Stimulated activated CD4-positive, alpha-beta T cell treated with anti-CD3 and anti-CD28 coated beads, Interleukin-12 subunit alpha, Interleukin-12 subunit beta, amount 100 ng/mL, for 24 hours (primary cell): ENCODE measurements at places on chromosomes 7 and 10.

DNA sequence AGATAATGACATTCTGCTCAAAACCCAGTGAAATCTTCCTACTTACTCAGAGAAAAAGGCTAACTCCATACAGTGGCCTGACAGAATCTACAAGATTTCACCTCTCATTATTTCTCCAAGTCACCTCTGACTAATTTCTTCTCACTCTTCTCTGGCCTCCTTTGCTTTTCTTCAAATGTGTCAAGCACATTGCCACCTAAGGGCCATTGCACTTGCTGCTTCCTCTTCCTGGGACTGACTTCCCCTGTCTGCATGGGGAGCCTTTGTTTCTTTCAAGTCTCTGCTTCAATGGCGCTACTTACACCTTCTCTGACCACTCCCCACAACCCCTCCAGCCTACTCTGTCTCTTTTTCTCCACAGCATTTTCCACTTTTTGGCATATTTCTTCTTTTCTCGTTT lies 36.0 kb downstream of the PRTFDC1 start:
- no peak for DNase-seq

DNA sequence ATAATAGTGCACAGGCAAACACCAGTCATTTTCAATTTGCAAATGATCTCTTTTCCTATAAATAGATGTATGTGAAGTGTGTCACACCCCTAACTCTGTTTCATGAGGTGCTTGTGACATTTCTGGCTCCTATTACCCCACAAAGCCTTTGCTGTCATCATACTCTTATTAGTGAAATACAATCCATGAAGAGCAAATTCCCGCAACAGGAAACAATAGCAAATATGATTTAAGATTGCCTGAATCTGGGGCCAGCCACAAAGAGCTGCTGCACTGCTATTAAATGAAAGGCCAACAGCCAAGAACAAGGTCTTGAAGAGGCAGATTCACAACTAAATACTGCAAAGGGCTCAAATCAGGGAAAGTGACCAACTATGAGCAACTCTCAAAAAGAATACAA lies 96.3 kb upstream of the CAV2 start:
- DNase-seq, result no peak

DNA sequence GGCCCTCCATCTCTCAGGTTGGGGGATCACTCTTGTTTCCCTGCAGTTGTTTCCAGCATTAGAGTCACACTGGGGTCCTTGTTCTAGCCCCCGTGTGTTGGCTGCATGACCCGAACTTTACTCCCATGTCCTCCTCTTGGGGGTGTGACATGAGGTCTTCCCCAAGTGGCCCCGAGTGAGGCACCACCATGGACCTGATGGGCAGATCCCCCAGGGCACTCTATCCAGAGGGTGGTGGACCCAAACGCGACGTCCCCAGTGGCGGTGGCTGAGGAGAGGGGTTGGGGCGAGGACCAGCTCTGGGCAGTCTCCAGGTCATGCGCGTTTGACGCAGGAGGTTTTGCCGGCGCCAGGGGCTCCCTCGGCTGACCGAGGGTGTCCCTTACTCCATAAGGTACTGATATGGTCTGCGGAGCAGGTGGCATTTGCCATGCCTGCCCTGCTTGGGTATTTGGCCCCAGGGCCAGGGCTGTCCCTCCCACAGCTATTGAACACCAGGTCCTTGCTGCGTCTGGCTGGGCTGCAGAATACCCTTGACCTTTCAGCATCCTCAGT lies 131.9 kb downstream of the LHPP start:
- DNase-seq, result no peak

- no peak for DNase-seq
Observed at GRCh38 chr10:13960603-13961002, 370.1 kb downstream of the FRMD4A start.

DNA sequence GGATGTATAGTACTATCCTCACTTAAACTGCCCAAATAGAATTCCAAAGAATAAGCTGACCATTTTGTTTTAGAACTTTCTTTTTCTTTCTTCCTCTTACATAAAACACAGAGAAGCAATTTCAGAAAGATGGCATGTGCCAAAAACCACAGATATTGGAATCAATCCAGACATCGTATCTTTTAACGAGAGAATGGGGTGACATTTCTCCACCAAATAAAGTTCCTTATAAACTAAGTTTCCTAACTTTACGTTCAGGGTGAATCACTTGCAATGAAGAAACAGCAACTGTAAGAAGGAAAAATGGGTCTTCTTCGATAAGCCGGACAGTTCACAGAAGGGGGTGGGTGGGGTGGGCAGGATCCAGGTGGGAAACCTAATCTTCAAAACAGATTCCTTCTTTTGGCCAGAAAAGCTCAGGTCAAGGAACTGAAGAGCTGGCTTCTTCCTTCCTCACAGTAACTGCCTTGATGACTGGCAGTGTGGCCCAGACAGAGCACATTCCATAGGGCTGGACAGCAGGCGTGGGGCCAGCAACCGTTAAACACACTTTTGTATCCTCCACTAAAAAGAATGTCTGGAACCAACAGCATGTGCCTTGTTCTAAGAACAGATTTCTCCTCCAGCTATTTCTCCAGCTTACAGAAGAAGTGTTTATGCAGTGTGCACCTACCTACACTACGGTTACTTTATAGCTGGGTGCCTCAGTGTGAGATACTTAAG lies 31.5 kb downstream of the CREB3L2 start:
- no peak for DNase-seq

DNA sequence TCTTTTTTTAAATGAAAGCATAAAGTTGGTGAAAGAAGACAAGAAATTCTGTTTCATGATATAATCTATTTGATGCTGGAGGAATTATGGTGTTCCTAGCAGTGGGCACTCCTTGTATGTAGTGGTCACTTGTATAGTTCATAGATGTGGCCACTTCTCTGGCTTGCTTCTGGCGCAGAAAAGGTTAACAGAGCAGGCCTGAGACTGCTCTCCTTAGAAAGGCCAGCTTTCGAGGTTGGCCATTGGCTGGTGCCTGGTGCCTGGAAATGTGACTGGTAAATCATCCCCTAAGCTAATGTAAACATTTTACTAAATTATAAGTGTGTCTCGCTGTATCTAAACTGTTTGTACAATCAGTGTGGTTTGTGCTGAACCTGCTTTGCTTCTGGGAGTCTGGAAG lies 276.1 kb downstream of the PHTF2 start:
- no peak for DNase-seq
